ENCODE measurements at places on chromosomes 1 and 21.
A peak's percentile ranks its signal among the peaks of the same experiment; 100 is the strongest.

- DNase-seq: no peak
These were observed 192.9 kb downstream of the PCP4 start for GRCh38 chr21:40060083-40060677.

DNA sequence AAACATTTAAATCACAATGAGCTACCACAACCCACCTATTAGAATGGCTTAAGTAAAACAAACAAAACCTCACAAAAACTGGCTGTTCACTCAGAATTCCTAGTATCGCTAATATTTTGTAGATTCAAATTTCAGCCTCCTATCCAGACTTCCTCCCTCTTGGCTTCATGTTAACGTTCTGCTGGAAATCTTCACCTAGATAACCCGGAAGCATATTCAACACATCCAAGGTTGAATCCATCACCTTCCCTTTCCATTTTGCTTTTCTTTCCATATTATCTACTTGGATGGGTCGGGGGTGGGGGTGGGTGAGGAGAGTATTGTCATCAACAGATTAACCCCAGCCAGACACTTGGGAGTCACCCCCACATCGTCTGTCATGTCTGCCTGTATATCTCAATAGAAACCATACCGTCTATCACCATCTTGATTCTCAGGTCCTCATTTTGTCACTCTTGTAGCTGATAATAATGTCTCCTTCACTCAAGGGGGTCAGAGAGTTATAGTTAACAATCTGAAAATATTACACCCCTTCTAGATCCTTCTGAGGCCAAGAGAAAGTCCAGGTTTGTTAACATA, 1.7 kb upstream of the DPH5 start:
- no peak for DNase-seq

DNA sequence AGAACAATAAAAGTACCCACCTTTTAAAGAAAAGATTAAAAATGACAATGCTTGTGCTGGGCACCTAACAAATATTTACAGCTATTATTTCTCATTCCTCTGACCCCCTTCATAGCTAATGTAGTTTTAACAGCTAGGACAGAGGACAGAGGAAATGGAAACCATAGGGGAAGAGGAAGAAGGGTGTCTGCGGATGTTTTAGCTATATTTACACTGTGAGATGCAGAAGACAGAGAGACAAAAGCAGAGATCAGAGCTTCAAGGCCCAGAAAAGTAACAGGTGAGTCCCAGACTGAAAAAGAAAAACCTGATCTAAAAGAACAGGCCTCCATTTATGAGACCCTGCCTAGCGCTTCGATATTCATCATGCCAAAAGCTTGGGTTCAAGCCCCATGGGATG, 72.0 kb downstream of the ZNF281 start:
- DNase-seq: no peak

DNA sequence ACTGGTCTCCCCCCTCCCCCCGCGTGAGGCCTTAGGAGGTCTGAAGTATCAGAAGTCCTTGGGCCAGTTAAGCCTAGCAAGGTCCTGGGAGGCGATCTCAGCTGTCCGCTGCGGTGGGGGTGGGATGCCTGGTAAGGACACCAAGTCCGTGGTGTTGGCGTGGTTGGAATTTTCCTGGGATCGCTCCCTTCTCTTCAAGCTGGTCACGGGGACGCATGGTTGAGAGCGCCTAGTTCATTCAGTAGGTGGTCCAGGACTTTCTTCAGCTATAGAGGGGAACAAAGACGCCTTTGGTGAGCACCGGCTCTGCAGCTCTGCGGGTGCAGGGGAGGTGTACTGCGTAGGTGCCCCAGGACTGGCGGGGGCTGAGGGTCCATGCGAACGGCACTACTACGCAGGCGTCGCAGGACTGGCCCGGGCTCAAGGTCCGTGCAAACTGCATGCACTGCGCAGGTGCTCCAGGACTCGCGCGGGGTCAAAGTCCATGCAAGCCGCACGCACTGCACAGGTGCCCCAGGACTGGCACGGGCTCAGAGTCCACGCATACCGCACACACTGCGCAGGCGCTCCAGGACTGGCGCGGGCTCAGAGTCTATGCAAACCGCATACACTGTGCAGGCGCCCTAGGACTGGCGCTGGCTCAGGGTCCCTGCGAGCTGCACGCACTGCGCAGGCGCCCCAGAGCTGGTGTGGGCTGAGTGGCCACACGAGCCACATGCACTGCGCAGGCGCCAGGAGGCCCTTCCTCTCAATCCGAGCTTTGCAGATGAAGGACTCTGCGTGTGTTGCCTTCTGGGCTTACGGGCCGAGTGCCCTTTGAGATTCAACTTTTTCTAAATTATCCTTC, 36.6 kb upstream of the HMGN1 start:
- DNase-seq: peak; percentile 90

DNA sequence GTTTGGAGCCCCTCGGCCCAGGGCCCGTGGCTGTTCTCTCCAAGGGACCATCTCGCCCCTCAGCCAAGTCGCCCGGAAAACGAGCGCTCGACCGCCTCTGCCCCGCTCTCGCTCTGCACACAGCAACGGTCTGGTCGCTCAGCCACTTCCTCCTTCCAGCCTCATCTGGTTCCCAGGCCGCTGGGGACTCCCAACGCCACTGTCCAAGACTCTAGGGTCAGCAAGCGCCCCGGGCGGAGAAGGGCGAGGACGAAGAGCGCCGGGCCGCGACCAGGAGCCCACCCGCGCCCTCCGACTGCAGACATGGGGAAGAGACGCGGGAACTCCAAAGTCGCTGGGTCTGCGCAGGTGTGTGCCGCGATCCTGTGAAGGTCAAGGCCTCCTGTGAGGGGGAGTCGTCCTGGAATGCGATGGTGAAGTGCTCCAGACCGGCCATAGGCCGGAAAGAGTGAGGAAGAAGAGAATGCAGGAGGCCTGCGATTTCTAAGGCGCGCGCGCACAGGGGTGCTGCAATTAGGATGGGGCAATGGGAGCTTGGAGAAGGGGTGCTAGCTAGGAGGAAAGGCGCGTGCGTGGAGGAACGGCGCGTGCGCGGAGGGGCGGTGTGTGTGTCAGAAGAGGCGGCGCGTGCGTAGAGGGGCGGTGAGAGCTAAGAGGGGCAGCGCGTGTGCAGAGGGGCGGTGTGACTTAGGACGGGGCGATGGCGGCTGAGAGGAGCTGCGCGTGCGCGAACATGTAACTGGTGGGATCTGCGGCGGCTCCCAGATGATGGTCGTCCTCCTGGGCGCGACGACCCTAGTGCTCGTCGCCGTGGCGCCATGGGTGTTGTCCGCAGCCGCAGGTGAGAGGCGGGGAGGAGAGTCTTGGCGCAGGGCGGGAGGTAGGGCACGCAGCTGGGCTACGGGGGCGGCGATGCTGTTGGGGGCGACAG, at the start of gene IFNAR1:
TSS of gene IFNAR1 (plus strand) at position 680 of the 931 bp plus-strand sequence. CDS start at position 766, 86 bp downstream.
- DNase-seq: peak; percentile 99

DNA sequence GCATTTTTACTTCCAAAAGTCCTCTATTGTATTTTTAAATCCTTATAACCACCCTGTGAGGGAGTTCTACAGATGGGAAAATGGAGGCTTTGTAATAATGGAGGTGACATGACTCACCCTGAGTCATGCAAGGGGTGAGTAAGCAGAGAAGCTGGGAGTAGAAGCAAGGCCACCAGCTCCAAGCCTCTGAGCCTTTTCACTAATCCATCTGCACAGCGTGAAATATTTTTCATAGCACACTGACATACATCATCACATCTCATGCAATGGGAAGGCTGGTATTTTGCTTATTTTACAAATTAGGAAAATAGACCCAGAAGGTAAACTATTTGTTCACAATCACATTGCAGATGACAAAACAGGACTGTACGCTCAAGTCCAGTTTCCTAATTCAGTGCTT, 96.9 kb downstream of the KCNH1 start:
- no peak for DNase-seq

DNA sequence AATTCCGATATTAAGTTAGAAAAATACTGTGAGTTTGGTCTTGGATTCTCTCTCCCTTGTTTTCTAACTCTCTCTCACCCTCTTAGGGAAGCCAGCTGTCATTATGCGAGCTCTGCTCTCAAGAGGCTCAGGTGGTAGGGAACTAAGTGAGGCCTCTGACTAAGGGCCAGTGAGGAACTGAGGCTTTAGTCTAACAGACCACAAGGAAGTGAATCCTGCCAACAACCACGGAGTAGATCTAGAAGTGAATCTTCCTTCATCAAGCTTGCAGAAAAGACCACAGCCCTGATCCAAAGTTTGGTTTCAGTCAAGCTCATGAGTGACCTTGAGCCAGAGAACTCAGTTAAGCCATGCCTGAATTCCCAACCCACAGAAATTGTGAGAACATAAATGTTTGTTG, 180.1 kb upstream of the PRMT6 start:
- DNase-seq: no peak

DNA sequence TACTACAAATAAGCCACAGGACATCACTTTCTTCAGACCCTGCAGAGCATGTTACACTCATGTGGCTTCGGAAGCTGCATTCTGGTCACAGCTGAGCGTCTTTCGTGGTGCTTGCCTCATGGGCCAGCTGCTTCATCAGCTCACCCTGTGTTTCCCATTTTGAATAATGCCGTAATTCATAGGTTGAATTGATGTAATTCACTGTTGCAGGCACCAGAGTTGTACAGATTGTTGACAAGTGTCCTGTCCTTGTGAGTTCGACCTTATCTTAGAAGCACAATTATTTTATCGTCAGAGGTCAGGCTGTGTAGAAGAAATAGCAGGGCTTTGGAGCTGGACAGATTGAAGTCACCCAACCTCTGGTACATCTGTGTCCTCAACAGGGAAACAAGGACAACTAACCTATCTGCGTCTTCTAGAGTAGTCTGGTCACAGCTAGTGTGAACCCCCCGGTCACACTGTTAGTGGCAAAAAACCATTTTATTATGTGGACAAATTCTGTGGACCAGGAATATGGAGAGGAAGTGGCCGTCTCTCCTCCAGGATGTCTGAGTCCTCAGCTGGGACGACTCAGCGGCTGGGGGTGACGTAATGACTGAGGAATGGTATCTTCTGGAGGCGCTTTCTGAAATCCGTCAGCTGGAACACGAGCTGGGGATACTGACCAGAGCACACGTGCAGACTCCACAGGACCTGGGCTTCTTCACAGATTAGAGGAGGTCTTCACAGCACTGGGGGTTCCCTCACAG, 17.8 kb downstream of the PKNOX1 start:
- peak; percentile 85 for DNase-seq

DNA sequence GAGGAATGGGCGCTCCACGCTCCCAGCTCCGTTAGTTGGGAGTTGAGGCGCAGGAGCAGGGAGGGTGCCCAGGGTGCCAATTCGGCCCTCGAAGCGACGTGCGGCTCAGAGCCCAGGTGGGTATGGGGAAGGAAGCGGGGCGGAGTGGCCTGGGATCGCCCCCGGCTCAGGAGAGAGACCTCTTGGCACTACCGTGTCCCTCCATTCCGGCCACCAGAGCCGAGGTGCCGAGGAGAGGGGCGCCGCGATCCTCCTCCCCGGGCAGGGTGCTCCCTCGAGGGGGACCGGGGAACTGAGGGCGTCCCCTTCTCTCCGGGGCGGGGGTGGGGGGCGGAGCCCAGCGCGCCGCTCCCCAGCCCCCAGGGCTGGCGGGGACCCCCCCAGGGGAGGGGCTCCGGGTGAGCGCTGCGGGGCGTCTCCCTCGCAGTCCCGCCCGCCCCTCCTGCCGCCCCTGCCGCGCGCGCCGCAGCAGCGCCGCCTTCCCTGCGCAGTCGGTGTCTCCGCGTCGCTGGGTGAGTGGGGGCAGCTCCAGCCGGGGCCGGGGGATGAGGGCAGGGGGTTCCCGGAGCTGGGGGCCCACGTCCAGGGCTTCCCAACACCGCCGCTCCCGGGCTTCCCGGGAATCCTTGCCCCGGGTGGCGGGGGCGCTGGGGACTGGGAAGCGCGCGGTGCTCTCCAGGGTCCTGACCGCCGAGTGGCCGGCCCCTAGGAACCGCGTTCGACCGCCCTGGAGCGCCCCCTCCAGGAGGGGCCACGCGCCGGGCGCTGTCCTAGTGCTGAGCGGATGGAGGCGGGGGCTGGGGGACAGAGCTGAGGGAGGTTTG, at the start of gene HPCA:
TSS of gene HPCA (plus strand) at position 488 of the 824 bp plus-strand sequence. CDS start 2,408 bp downstream, outside the sequence.
- DNase-seq: peak; percentile 53

GRCh38 chr1:1014799-1015681, 1.7 kb downstream of the ISG15 start:
- no peak for DNase-seq

- no peak for DNase-seq
These were observed 45.7 kb downstream of the PSMG1 start for GRCh38 chr21:39137248-39138178.

GRCh38 chr1:206503591-206504362, 3.6 kb upstream of the RASSF5 start:
- peak; percentile 64 for DNase-seq

GRCh38 chr1:57860931-57861565, 437.2 kb upstream of the DAB1 start:
- no peak for DNase-seq

DNA sequence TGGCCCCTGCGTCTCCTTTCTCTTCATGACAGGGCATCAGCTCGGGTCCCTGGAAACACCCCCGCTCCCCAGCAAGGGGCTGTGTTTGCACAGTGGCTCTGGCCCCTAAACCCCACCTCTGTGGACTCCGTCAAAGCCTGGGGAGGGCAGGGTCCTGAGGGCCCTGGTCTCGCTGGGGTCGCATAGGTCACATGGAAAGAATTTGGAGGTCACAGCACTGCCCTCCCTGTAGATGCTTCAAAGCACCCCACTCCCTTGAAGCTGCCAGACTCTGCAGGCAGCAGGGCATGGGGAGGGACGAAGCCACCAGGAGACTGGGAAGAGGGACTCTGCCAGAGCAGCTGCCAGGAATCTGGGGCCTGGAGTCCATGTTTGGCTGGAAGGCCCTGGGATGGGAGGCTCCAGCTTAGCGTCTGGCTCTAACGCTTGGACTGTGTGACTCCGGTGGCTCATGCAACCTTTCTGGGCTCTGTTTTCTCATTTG, 36.6 kb upstream of the ECE1 start:
- DNase-seq: peak; percentile 51

- no peak for DNase-seq
These were observed 21.9 kb downstream of the ERG start for GRCh38 chr21:38476385-38476784.

- peak; percentile 81 for DNase-seq
These were observed 131.1 kb downstream of the HLCS start for GRCh38 chr21:36835383-36835795.

DNA sequence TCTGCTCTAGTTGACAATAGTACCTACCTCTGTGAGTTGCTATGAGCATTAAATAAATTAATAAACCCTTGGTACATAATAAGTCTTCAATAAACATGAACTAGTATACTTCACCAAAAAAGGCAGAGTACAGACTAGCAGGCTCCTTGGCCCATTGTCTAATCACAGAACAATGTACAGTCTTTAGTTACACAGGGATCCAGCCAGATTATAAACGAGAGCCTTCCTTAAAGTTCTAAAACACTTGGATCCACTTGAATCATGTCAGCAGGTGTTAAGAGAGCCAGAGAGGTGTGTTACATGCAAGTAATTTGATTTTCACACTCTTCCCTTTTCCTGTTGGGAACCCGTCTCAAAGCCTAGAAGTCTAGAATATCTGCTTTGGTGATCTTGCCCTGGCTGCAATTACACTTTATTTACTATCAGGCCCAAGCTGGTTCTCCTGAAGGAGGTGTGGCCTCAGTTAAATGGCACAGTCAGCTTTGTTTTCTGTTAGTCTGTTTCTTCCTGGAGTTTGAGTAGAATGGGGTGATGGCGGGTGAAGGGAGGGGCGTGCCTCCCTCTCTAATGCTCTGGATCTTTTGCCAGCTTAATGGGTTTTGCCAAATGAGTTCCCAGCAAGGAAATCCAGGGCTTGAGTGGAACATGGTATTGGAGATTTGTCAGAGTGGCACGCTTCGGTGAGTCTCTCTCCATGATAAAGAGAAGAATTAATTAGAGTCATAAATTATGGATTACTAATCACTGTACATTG, 570.9 kb upstream of the CAMK1G start:
- DNase-seq: no peak

All from heart left ventricle (tissue), 16 donors.